ENCODE measurements at places on chromosomes 11 and 22.

GRCh38 chr11:104199053-104199452 lies 35.1 kb upstream of the PDGFD start:
- DNase-seq, result no peak

- DNase-seq, result no peak
Observed at GRCh38 chr11:45807792-45808238, 2.9 kb downstream of the SLC35C1 start.

DNA sequence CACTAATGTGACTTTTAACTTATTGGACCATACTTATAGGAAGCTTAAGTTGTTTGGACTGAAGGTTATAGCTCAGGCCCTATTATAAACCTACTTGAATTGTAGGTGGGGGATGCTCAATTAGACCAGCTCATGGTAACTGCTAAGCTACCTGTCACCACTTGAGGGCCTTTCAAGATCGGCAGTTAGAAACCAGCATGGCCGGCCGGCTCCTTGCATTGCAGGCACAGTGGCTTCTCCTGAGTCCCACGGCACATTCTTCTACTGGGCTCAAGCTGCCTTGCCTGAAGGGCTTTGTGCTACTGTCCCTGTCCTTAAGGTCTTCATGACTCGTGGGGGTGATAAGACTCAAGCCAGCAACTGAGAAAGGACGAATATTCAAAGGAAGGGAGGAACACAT lies 70.8 kb downstream of the TBC1D22A start:
- no peak for DNase-seq

DNA sequence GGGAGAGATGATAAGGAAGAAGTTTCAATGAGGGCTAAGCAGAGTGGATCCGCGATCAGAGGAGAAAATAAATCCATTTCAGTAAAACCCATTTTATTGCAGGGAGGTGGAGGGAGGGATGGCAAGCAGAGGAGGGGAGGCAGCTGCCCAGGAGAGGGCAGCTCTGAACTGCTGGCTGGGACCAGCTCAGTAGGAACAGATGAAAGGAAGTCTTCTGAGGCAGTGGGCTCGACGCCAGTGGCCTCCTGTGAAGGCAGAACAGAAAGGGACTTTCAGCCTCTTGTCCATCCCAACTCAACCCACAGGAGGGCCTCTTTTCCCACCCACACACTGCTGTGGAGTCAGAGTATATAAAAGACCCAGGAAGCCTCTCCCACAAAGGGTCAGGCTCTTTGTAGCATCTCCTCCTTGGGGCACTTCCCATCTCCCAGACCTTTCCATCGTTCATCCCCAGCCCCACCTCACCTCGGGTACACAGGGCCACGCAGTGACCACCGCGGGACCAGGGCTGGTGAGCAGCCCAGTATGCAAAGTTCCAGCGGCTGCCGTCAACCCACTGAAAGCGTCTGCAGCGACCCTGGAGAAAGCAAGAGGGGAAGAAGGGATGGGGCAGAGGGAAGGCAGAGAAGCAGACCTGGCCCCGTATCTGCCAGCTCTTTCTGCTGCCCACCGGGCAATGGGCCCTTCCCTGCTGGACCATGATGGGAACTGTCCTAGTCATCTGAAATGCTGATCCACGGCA lies 3.0 kb downstream of the PRG2 start:
- DNase-seq, result peak; percentile 46

GRCh38 chr11:10125522-10126133 lies 168.4 kb downstream of the SBF2 start:
- no peak for DNase-seq

DNA sequence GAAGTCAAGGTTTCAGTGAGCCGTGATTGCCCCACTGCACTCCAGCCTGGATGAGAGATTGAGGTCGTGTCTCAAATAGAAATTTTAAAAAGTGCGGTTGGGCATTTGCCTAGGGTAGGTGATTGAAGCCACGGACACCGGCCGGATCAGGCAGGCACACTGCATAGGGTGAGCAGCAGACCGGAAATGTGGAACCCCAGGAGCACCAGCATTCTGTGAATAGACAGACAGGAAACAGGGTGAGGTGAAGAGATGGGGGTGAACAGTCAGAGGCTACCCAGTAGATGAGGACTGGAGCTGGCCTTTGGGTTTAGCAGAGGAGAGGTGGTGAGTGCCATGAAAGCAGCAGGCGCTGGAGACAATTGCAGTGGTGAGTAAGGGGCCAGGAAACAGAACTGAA lies 43.5 kb downstream of the PPFIA1 start:
- no peak for DNase-seq

DNA sequence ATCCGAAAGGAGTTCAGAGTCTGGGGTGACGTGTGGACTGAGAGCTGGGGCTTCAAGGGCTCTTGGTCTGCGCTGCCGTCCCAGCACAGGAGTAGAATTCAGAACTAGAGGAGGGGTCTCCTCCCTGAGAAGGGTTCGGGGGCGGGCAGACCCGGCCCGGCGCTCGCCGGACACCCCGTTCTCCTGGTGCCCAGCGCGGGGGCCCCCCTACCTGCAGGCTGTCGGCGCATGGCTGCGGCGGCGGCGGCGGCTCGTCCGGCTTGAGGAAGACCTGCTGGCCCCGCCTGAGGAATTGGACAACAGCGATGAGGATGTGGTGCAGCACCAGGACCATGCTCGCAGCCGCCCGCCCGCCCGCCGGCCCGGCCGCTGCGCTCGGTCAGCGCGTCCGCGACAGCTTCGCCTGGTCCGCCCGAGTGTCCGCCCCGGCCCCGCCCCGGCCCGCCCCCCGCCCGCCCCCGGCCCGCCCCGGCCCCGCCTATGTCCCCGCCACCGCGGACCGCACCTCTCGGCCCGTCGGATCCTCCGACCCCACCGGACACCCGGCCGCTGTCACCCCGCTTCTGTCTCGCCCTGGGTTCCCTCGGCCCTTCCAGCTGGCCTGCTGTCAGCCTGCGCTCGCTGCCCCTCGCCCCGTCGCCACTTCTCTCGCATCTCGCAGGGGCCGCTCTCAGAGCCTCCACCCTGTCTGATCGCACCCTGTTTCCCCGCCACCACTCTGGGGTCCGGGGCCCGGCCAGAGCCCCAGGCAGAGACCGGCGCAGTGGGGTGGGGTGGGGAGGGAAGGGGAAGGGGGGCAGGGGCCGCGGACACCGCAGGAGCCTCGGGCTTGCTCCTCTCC lies 32.0 kb downstream of the PDE2A start:
- DNase-seq, result no peak

DNA sequence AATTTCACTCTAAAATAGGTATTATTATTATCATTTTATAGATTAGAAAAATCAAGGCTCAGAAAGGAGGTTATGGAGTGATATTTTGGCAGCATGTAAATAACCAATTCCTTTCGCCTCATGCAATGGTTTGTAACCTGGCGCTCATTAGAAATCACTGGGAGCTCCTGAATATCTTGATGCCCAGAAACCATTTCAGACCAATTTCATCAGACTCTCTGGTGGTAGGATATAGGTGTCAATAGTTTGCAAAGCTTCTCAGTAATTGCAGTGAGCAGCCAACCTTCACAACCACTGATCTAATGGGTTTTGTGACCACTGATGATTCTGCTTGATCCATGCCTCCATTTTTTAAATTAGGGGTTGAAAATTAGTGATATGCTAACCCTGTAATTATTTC lies 57.8 kb upstream of the ZC3H12C start:
- no peak for DNase-seq

DNA sequence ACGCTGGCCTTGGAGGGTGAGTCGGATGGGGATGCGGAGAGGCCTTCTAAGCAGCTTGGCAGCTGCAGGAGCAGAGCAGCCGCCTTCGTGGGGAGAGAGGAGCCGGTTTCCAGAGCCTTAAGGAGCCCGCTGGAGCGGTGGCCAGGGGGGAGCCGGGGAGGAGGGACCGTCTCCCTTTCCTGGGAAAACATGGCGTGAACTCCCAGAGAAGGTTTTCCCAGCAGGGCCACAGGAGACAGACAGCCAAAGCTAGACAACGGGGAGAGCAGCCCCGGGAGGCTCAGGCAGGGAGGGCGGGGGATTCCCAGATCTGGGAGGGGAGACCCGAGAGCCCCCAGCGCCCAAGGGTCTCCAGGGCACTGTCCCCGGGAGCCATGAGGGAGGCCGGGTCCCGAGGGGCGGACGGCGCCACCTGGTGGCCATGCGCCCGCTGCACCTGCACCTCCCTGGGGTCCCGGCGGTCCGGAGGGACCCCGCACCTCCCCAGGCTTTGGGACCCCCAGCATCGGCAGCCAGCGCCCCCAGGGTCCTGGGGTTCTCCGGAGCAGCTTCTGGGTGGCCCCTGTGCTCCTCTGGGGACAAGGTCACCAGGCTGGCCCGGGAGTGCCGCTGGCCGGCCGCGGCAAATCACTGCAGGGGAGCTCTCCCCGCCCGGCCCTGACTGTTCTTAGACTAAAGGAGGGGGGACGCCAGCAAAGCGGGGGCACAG lies 2.4 kb upstream of the SYT8 start:
- no peak for DNase-seq

DNA sequence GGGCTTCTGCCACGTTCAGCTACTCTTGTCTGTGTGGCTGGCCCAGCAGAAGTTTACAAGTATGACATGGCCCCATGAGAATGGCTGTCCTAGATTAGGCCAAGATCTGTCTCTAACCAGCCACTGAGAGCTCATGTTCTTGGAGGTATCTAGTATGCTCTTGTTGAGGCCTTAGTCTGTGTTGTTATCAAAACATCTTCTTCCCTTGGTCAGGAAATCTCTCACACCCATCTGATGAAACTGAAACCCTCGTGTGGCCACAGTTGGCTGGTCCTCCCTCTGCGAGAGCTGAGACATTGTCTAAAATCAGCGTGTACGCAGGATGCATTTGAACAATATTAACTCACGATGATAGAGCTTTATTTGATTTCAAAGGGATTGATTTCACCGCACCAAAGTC lies 109.0 kb upstream of the NNMT start:
- DNase-seq, result no peak

GRCh38 chr11:123799438-123799837 lies 6.7 kb downstream of the OR6M1 start:
- DNase-seq, result no peak

DNA sequence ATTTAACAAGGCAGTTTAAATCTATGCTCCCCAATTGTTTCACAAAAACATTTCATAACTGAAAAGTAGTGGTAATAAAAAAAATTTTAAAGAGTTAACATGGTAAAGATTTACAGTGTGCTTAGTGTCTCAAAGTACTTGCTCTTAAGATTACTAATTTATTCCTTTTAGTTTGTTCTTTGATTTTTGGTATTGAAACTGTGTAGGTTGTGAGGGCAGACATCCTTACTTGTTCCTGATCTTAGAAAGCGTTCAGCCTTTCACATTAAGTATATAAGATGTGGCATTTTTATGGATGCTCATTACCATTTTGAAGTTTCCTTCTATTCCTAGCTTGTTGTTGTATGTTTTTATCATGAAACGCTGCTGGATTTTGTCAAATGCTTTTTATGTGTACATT lies 32.9 kb downstream of the RAB6A start:
- DNase-seq, result no peak

- no peak for DNase-seq
Observed at GRCh38 chr22:19061471-19062138, 60.6 kb downstream of the DGCR2 start.

- no peak for DNase-seq
Observed at GRCh38 chr11:117782101-117782500, 14.9 kb downstream of the DSCAML1 start.

- DNase-seq, result no peak
Observed at GRCh38 chr11:68581439-68581838, 102.9 kb upstream of the GAL start.

DNA sequence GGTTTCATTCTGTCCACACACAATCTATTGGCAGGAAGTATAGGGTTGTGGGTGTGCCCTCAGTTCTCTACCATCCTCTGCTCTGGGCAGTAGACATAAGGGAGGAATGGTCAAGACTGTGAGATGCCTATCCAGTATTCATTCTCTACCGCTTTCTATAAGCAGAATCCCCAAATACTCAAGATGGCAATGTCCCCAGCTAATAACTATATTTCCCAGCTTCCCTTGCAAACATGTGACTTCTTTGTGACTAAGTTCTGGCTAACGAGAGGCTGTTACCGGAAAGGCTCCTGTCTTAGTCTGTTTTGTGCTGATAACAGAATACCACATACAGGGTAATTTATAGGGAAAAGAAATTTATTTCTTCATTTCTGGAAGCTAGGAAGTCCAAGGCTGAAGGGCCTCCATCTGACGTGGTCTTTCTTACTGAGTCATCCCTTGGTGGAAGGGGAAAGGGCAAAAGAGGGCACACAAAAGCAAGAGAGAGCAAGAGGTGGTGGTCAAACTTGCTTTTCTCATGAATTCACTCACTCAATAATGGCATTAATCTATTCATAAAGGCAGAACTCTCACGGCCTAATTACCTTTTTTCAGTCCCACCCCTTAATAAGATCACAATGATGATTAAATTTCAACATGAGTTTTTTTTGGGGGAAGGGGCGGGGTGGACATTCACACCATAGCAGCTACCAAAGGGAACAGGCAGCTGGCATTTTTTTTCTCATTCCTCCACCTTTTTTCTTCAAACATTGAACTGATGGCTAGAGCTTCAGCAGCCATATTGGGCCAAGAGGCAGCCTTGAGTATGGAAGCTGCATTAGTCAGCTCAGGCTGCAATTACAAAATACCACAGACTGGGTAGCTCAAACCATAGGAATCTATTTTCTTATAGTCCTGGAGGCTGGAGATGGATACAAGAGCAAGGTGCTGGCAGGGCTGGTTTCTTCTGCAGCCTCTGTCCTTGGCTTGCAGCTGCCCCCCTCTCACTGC lies 109.7 kb upstream of the OR9Q1 start:
- DNase-seq, result no peak

DNA sequence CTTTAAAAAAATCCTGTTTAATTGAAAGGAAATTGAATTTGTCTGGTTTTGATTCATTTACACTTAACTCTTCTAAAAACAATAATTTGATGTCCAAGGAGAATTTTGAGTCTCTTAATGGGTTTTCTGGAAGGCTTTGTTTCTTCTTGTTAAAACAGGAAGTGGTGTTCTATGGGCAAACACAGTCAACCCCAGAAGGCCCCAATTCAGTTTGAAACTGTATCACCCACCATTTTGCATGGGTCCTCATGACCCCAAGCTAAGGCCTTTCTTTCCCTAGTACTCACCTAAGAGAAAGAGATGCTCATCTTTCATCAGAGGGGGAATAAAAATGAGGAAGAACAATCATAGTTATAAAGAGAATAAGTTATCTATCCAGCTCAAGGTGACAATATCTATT lies 10.6 kb downstream of the FLI1 start:
- no peak for DNase-seq

- DNase-seq, result no peak
Observed at GRCh38 chr11:120646206-120646605, 134.7 kb downstream of the GRIK4 start.

- DNase-seq, result peak; percentile 84
Observed at GRCh38 chr11:65858681-65859087, 704 bp upstream of the CFL1 start.

DNA sequence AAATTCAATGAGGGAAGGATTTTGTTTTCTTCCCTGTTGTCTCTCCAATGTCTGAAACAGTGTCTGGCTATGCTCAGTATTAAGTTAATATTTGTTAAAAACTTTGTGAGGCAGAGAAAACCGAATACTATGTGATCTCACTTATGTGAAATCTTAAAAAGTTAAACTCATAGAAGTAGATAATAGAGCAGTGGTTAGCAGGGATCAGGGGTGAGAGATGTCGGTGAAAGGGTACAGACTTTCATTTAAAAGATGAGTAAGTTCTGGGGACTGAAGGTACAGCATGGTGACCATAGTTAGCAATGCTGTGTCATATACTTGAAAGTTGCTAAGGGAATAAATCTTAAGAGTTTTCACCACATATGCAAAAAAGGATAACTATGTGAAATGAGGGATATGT lies 244.6 kb downstream of the AASDHPPT start:
- DNase-seq, result no peak

Data from pons (tissue), 1 donor.